Right kidney (tissue), 9 donors: ENCODE measurements at places on chromosomes 12 and 14.

- DNase-seq: no peak
These were observed 1.7 kb downstream of the OLR1 start for GRCh38 chr12:10170216-10170615.

DNA sequence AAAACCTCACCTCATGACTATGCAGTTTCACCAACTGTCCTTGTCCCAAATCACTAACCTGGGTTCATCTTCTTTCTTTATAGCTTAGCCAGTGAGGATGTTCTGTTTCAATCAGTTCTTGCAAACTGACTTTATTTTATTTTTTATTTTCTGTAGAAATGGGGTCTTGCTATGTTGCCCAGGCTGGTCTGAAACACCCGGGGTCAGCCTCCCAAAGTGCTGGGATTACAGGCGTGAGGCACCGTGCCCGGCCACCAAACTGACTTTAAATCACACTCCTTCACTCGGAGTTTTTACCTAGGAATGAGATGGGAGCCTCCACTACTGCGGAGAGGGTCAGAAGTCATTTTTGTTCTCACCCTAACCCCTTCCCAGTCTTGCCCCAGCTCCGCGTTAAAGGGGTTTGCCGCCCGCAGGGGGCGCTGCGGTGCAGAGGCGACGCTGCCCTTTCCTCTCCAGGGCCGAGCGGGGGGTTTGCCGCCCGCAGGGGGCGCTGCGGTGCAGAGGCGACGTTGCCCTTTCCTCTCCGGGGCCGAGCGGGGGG lies 7.0 kb upstream of the B4GALNT3 start:
- no peak for DNase-seq

DNA sequence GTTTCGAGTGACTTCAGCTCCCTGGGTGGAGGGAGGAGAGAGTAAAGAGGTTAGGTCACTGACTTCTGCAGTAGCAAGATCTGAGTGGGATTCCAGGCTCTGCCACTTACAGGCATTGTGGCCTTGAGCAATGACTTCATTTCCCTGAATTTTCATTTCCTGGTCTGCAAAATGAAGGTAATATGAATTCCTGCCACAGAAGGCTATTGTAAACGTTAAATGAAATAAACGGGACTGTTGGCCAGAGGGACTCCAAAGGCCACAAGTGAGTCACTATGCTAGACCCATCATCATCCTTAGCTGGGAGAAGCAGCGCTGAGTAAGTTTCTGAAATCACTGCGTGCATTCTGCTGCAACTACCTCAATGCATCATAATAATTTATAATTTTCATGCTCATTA lies 807.8 kb downstream of the AACS start:
- DNase-seq: no peak

DNA sequence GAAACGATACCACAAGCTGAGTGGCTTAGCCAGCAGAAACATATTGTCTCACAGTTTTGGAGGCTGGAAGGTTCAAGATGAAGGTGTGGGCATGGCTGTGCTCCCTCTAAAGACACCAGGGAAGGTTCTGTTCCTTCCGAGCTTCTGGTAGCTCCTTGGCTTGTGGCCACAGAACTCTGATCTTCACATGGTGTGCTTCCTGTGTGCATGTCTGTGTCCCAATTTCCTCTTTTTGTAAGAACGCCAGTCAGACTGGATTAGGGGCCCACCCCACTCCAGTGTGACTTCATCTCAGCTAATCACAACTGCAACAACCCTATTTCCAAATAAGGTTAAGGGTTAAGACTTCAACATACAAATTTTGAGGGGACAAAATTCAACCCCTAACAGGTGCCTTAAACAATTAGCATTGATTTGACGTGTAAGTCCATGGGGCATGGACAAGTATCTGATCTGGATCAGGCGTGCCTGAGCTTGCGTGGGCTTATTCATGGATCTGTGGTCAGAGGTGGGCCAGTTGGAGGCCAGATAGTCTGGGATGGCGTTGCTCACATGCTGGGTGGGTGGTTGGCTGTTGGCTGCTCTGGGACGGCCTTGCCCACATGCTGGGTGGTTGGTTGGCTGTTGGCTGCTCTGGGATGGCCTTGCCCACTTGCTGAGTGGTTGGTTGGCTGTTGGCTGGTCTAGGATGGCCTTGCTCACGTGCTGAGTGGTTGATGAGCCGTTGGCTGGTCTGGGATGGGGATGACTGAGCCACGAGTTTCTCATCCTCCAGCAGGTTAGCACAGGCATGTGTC lies 88.5 kb downstream of the LGMN start:
- DNase-seq: no peak

GRCh38 chr12:28869197-28869596 lies 279.9 kb upstream of the FAR2 start:
- DNase-seq: no peak

GRCh38 chr12:6211421-6211869 lies 11.2 kb downstream of the CD9 start:
- DNase-seq: no peak

DNA sequence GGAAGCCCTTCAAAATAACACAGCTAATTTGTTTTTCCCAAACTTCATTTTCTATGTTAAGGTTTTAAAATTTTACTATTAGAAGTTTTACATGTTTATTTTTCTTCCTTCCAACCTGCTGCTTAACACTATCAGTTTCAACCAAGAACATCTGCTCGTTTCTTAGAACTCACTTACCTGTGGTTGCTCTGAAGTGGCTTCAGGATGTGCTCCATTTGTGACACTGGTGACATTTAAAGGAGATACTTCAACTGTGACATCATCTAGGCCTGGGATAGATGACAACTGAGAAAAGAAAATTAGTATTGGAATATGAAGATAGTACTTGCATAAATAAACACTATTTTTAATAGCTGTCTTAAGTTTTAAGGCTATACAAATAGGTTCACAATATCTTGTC lies 17.9 kb downstream of the WASHC3 start:
- no peak for DNase-seq

GRCh38 chr14:20490563-20490962 lies 14.8 kb upstream of the RNASE10 start:
- DNase-seq: no peak

GRCh38 chr12:16168078-16168477 lies 109.4 kb downstream of the SLC15A5 start:
- no peak for DNase-seq

DNA sequence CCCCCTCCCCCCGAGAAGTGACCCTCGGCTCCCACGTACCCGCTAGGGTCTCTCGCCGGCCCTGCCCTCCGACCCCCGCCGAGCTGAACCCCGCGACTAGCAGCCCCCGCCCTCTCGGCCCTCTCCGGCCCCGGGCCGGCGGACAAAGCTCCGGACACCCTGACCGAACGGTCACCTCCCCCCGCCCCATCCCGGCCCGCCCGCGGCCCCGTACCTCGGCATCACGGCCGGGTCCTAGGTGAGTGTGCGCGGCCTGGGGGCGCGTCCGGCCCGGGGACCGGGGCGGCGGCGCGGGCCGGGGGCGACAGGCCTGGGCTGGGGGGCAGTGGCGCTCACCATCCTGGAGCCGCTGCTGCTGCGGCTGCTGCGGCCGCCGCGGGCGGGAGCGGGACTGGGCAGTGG lies at the start of gene FIGNL2:
Gene FIGNL2, minus strand, starts transcription at position 393 of the 402 bp plus-strand sequence. CDS start 26,305 bp downstream, outside the sequence.
- no peak for DNase-seq

DNA sequence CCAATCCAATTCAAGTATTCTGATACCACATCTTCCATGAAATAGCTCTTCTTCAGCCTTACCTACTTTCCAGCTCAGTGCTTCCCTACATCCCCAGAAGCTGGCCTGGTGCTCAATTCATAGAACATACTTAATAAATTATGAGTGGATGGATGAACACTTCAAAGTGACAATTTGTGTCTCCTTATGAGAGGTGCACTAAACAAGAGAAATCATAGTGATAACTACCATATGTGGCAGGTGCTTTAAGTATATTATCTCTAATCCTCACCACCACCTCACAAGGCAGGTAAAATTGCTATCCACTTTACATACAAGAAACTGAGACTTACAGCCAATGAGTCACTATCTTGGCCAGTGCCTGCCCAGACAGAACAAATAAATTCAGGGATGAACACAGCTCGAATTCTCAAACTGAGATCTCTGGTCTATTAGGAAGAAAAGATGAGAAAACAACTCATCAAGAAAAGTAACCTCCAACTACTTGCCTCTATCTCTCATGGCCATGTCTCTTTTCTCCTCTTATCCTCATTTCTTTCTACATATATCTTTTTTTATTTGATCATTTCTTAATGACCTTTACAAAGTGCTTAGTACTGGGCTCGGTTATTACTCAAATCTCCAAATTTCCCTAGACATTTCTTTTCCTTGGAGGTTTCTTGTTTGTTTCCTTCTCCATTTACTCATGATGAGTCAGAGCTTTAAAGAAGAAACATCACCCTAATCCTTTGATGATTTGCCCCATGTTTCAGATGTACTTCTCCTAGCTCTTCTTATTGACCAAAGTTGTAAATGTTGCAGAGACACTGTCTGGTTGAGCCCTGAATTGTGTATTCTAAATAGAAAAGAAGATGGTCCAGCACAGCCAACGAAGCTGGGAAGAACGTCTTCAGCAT lies 161.5 kb downstream of the RPS29 start:
- no peak for DNase-seq

DNA sequence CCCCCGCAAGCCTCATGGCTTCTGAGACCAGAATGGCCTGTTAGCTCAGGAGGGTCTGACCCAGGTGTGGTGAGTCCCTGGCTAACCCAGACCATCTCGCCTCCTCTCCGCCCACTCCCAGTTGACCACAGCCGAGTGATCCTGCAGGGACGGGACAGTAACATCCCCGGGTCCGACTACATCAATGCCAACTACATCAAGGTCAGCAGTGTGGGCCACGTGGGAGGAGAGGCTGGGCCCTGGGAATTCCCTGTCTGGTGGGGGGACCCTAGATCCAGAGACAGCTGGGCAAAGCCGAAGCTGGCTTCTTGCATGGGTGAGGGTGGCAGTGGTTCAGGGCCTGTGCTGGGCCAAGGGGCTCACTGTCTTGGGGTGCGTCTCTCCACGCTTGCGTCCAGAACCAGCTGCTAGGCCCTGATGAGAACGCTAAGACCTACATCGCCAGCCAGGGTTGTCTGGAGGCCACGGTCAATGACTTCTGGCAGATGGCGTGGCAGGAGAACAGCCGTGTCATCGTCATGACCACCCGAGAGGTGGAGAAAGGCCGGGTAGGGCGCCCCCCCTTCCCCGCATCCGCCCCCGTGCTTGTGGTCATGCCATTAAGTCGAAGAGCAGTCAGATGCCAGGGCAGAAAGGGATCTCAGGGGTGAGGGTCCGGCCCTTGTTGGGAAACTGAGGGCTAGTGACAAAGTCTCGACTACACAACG lies 5.0 kb downstream of the PTPN6 start:
- DNase-seq: no peak

GRCh38 chr14:102490456-102490855 lies 19.1 kb downstream of the ANKRD9 start:
- no peak for DNase-seq

GRCh38 chr12:6238875-6239274 lies 38.7 kb downstream of the CD9 start:
- DNase-seq: no peak

GRCh38 chr14:106613256-106613655 lies 1086.9 kb downstream of the TMEM121 start:
- DNase-seq: no peak

- DNase-seq: no peak
These were observed 370.3 kb upstream of the TMEM132C start for GRCh38 chr12:127896661-127897060.
